Type B pancreatic cell (in vitro differentiated cells): ENCODE measurements at places on chromosomes 11 and 22. TPM values are rescaled to one million over a fixed set of nuclear protein-coding genes. Genes with fewer than 3 reads are reported as not detected.

Gene ANO1
- total RNA-seq, result 14.9 and 29.2 TPM in 2 replicates

DNA sequence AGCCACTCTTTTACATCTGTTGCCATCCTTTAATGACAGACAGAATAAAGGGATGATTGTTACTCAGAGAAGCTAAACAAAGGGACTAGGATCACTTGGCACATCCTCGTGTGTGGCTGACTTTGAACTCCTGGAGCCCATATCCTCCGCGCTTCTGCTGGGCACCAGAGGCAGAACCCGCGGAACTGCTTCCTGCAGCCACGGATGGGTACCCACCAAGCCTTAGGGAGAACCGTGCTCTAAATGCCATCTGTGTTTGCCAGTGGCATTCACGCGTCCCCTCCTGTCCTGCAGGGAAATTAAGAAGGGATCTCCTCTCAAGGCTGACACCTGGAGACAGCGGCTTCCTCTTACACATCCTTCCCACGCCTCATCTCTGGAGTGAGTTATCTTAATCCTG, 294.4 kb downstream of the NTM start:
- DNase-seq, result no peak

- no peak for DNase-seq
Observed at GRCh38 chr22:42427167-42427566, 5.0 kb downstream of the NFAM1 start.

Gene ATXN10
- 117 and 182 TPM in 2 replicates for total RNA-seq

GRCh38 chr11:19723572-19724342, 11.1 kb downstream of the NAV2 start:
- DNase-seq, result no peak

DNA sequence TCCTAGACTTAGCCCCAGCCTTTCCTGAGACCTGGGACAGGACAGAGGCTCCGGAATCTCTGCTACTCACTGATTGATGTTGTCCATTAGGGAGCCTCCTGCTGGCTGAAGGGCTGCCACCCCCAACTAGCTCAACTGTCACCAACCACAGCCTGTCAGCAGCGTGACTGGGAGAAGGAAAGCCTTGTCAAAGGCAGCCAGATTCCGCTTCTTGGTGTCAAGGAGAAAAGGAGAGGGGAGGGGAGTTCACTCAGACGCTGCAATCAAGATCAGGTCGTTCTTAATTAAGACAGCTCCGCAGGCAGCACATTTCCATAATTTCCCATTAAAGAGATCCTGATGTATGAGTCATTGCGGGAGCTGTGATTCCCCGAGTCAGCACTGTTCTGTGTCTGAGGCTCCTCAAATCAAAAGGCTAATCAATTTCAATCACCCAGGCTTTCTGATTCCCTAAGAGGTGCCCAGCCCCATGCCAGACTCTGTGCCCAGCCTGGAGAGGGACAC, 152.8 kb upstream of the ZBED5 start:
- no peak for DNase-seq

DNA sequence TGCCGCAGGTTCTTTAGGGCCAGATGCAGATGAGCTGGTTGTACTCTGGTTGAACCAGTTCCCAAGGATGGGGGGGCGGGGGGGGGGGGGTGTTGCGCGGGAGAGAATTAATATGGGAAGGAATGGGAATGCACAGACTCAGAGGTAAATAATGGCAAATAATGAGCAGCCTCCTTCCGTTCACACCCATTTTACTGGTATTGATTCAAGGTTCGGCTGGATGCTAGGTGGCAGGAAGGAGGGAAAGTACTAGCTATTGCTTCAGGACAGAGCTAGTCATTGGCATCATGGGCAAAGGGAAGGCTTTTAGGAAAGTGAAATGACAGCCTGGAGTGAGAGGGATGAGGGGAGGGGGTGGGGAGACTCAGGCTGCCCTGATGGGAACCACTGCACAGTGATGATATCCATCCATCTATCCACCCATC, at the start of gene VSTM5:
VSTM5 (minus strand) TSS at position 25 of the 425 bp plus-strand sequence. CDS start 116 bp downstream, outside the sequence.
- DNase-seq, result no peak

- no peak for DNase-seq
Observed at GRCh38 chr11:73612601-73613140, 14.8 kb upstream of the FAM168A start.

- DNase-seq, result no peak
Observed at GRCh38 chr11:107442715-107443215, 14.9 kb downstream of the CWF19L2 start.

Gene RIN1
- 2.8 and 9.5 TPM in 2 replicates for total RNA-seq

Gene MOV10L1
- total RNA-seq, result 0.10 and 0.19 TPM in 2 replicates

Gene OR51A7
- total RNA-seq, result not detected in 2 replicates

Gene NUDT22
- total RNA-seq, result 47.9 and 49.0 TPM in 2 replicates

Gene OR8H3
- total RNA-seq, result not detected in 2 replicates

- no peak for DNase-seq
Observed at GRCh38 chr11:75199412-75199955, 41.1 kb upstream of the TPBGL start.

DNA sequence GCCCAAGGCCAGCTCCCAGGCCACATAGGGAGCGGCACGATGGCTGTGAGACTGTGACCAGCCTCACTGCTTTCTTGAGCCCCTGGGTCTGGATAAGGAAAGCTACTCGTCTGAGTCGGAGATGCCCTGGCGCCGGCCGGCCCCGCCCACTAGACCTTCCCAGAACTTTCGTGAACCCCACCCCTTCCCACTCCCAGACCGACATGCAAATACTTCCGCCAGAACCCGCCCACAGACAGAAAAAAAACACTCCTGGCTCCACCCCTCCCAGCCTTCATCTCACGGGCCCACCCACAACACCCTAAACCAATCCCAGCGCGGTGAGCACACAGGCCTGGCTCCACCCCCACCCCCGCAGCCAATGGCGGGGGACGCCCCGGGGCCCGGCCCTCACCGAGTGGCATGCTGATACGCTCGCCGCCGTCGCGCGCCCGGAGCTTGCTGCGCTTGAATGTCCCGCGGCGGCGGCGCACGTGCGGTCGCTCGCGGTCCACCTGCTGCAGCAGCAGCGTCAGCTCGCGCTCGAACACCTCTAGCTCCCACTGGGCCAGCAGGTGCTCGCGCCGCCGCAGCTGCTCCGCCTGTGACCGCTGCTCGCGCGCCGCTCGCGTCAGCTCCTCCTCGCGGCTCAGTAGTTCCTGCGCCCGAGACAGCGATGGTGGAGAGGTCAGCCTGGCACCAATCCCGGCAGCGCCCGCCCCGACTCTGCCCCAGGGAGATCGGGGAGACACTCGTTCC, 7.0 kb downstream of the MAP3K11 start:
- peak; percentile 93 for DNase-seq

DNA sequence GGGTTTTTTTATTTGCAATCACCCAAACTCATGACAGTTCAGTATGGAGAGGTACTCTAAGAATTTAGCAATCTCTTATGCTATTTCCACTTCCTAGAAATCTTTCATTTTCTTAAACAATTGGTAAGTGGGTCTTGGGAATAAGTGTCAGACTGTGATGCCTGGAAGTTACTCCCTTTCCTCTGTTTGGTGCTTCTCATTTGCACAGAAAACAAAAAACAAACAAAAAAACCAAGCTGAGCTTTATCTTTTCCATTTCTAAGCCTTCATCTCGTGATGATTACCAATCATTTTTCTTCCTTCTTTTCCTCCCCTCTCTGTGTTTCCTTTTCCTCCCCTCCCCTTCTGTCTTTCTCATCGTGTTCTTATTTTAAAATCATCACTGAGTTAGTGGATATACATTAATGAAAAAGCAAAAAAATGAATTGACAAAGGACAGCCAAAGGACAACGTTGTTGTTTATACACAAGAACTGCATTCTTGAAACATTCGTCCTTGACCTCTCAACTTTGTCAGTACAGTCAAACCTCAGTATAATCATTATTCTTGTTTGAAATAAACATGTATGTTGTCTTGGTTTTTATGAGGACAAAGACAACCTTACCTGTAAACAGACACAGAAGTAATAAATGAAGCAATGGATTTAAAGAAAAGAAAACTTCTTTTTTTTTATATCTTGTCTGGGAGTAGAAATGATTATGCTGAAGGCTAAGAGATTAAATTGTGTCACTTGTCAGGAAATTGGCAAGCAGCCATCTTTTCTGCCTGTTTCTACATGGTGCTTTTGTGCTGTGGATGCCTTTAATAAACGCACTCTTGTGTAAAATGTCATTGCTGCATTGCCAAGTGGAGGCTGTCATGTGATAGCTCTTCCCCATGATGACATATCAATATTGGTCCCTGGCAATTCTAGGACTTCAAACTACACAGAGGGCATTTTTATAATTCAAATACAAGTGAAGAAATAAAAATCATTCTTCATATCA, 803.2 kb upstream of the CCDC90B start:
- DNase-seq, result no peak
